ENCODE measurements at places on chromosomes 1 and 21. TPM values are rescaled to one million over a fixed set of nuclear protein-coding genes. Genes with fewer than 3 reads are reported as not detected.
A peak's percentile ranks its signal among the peaks of the same experiment; 100 is the strongest.

The SEC16B gene
- 1.8 TPM for total RNA-seq

GRCh38 chr21:22191581-22191980 is 1193.4 kb downstream of the NCAM2 start:
- DNase-seq = no peak

DNA sequence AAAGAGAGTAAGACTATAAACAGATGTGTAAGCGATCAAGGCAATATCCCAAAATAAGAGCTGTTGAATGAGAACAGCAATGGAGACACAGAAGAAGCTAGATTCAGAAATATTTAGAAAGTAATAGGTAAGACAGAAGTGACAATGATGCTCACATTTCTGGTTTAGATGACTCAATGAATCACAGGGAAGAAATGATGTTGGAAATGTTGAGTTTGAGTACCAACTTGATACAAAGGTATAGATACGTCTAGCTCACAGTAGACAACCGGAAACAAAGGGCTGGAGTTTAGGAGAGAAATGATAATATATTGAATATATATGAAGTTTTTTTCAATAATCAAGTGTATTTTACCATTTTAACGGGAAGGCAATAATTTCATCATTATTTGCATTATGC is 6.5 kb downstream of the GATAD2B start:
- no peak for DNase-seq

GRCh38 chr1:189275796-189276195 is 1201.9 kb downstream of the BRINP3 start:
- no peak for DNase-seq

- no peak for DNase-seq
Measured at GRCh38 chr1:30807318-30808066, 49.9 kb upstream of the LAPTM5 start.

The LEMD1 gene
- total RNA-seq = not detected

- no peak for DNase-seq
Measured at GRCh38 chr1:230270559-230271281, 155.4 kb downstream of the PGBD5 start.

GRCh38 chr1:247376659-247377058 is 39.3 kb upstream of the NLRP3 start:
- no peak for DNase-seq

GRCh38 chr1:225508538-225509375 is 80.9 kb upstream of the LBR start:
- DNase-seq = peak; percentile 47

GRCh38 chr1:178133239-178133989 is 39.5 kb downstream of the RASAL2 start:
- no peak for DNase-seq

The APCS gene
- not detected for total RNA-seq

The KCNA2 gene
- total RNA-seq = not detected

GRCh38 chr1:213852107-213852506 is 135.7 kb upstream of the PROX1 start:
- DNase-seq = no peak

GRCh38 chr1:111359376-111359775 is 68.2 kb downstream of the OVGP1 start:
- no peak for DNase-seq
